ENCODE measurements at places on chromosomes 5 and 9.

DNA sequence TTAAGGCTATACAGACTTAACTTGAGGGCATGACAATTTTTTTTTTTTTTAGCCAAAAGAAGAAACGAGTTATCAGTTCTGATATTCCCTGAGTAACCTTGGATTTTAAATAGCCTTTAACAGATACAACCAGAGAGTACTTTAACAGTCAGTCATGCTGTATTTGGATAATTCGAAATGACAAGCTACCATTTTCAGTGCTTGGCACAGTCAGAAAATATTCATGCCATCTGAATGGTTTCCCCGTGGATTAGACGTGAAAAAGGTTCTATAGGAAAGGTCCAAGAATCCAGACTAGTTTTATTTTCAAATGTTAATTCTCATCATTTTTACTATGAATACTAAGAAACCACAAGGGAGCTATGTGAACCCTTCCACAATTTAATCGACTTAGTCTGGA, 165.7 kb downstream of the PAM start:
- DNase-seq: no peak

DNA sequence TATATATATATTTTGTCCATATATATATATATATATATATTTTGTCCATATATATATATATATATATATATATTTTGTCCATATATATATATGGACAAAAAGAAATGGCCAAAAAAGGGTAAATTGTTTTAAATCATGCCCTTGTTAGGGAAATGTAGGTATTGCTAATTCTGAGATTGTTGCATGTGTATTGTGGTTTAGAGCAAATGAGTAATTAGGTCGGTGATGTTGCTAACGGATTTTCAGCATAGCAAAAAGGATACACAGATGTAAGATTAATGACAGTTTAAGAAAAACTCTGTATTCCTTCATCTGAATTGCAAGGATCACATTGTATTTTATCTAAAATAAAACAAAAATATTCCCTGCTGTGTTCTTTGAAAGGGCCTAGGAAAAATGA, 40.2 kb downstream of the OSTF1 start:
- no peak for DNase-seq

- no peak for DNase-seq
These were observed 416.6 kb downstream of the PLK2 start for GRCh38 chr5:58043032-58043945.

DNA sequence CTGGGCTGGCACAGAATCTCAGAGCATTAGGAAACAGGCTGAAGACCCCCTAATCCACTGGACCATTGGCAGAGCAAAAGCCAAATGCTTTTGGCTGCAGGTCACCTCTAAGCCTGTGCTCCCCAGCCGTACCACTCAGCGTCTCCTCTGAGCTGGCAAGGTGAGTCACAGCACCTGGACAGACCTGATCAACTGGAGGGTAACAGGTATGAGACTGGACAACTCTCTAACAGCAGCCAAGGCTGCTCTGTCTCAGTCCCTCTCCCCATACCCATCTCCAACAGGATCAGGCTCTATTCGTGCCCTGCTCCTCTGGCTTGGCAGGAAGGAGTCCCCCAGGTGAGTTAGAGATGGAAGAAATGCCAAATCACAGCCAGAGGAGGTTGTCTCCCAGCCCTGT, 4.7 kb downstream of the GOLGA2 start:
- no peak for DNase-seq

- peak; percentile 89 for DNase-seq
These were observed 2.9 kb downstream of the OR2S2 start for GRCh38 chr9:35954942-35955546.

DNA sequence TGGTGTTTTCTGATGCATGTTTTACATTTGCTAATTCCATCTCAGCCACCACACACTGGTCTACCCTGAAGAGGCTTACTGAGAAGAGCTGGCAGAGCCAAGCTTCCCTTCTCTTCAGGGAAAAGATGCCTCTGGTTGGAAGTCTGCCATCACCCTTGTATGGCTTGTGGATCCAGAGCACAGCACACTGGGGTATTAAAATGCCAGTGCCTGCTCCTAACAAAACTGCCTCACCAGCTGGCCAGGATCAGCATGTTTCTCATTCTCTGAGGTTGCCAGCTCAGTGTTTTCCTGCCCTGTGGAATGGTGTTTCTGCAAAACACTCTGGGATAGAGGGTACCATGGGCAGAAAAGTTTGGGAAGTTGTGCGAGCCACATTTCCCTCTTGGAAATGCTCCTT, 31.6 kb upstream of the ZNF618 start:
- no peak for DNase-seq

DNA sequence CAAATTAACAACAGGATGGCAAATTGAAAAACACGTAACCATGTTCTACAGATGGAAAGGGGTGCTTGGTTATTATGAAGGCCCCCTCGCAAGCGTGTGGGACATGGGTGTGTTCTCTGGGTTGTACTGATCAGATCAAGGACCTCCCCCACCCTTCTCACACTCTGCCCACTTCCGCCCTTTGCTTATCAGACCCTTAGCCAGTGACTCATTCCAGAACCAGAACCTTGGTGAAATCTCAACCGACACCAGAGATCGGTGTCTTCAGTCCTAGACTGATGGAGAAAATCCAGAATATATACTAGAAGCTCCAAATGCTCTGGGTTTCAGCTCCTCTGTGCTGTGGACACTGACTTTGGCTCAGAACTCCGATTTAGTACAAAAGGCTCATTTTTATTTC, 64.9 kb downstream of the PTTG1 start:
- DNase-seq: no peak

DNA sequence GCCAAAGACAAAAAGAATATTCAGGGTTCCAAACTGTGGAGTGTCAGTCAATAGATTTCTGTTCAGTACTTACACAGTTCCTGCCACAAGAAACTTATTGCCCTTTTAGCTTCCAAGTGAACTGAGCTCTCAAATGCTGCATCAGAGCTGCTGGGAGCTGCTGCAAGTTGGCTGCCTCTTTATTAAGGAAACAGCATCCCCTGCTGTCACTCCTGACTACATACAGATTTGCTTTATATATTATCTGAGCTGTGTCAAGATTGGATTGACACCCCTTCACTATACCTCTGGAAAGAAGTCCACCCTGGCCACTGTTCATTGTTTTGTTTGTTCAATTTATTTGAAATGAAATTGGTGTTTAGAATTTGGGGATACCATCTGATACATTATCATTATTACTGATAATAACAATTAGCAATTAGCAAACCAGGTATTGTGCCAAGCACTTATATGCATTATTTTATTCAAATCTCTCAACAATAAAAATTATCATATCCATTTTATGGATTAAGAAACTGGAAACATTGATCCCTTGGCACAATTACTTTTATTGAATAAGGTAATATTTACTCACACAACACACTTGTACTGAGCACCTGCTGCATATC, 16.4 kb upstream of the C5orf58 start:
- DNase-seq: peak; percentile 42

- DNase-seq: no peak
These were observed 37.8 kb downstream of the OTULIN start for GRCh38 chr5:14702238-14702839.

GRCh38 chr9:102434545-102434944, 560.6 kb upstream of the CYLC2 start:
- no peak for DNase-seq

GRCh38 chr9:3497401-3497800, 28.4 kb downstream of the RFX3 start:
- no peak for DNase-seq
